ENCODE measurements at places on chromosomes 1 and 21.

- DNase-seq = no peak
Measured at GRCh38 chr1:18328803-18329202, 151.9 kb upstream of the KLHDC7A start.

GRCh38 chr1:185566995-185567394, 167.2 kb upstream of the HMCN1 start:
- peak; percentile 81 for DNase-seq

GRCh38 chr1:246755419-246755818, 31.2 kb downstream of the SCCPDH start:
- DNase-seq = no peak

DNA sequence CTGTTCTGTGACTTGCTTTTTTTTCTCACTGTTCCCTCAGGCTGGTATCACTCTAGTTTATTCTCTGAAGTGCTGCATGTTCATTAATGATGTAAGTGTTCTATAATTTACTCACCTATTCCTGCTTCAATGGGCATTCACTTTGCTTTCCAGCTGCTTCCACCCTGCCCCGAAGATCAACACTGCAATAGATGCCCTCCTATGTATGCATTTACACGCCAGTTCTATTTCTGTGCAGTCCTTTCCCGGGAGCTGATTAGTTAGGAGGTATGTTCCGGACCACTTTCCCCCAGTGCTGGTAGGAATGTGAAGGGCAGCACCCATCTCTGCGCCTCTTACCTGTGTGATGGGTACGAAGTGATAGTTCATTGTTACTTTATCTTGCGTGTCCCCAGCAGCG, 103.4 kb downstream of the DHRS3 start:
- DNase-seq = no peak

- DNase-seq = no peak
Measured at GRCh38 chr1:14897080-14897449, 256.5 kb upstream of the TMEM51 start.

- no peak for DNase-seq
Measured at GRCh38 chr1:61279570-61279969, 197.2 kb downstream of the NFIA start.

Data from astrocyte of the spinal cord (primary cell).